ENCODE measurements at places on chromosomes 7 and 10.

DNA sequence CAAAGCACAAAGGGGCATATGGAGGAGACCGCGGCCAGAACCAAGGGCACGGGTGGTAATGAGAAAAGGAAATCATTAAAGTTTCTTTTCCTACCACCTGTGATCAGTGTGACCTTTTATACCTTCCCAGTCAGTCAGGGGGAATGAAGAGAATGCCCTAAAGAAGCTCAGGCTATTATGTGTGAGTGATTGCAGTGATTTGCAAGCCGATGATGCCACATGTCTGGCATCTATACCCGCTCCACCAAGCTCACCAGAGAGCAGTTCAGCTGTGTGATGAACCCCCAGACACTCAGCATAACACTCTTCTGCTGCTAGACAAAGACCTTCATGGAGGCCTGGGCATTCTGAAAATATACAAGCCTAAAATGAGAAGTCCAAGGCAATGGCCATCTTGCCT lies 106.2 kb upstream of the AGK start:
- no peak for DNase-seq

DNA sequence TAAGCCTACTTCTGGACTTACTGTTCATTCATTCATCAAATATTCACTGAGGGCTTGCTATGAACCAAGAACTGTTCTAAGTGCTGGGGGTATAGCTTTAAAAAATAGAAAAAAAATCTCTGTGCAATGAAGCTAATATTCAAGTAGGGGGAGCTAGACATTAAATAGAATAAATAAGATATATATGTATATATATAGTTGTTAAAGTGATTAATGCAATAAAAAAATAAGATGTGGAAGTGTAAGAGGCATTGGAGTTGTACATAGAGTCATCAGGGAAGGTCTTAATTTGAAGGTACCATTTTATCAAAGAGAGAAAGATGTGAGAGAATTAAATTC lies 181.2 kb upstream of the AGR3 start:
- no peak for DNase-seq

- no peak for DNase-seq
Measured at GRCh38 chr7:108408296-108408991, 47.8 kb downstream of the NRCAM start.

GRCh38 chr7:117830422-117830954 lies 42.8 kb downstream of the CTTNBP2 start:
- DNase-seq: no peak

- DNase-seq: no peak
Measured at GRCh38 chr10:87619705-87620104, 40.0 kb upstream of the PAPSS2 start.

- DNase-seq: no peak
Measured at GRCh38 chr7:75045881-75046280, 27.7 kb downstream of the RCC1L start.

DNA sequence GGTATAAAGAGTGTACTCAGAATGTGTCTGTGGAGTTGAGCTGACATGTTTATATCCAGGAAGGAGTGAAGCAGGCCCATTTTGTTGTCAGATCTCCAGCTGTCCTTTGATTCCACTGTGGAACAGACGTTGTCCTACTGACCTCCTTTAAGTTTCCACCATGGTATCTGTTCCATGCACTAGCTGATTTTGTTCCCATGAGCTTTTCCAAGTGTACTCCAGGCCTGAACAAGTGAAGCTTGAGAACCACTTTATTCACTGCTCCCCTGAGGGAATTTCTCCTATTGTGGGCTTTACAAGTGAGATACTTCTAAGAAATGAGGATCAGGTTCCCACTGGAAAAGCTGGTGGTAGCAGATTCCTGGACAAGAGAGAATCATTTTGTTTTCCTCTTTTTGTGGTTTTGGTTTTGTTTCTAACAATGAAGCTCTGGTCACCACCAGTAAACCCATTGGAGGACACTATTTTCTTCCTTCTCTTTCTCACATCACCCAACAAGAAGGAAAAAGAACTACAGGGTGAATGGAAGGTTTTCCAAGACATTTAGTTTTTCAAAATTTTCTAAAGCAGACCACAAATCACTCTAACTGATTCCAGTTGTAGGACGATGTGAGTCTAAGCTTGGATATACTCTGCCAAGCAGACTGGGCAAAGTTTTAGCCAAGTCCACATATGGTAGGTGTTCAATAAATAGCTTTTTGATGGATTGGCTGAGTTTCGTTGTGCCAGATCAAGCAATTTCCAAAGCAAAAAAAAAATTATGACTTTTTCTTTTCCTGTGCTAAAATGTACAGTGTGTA lies 144.2 kb downstream of the JCAD start:
- DNase-seq: no peak
